NCI-H345 (cell line): ENCODE measurements at places on chromosomes 16 and 17.

- no peak for DNase-seq
Measured at GRCh38 chr17:33798308-33798707, 456.8 kb upstream of the CCL2 start.

GRCh38 chr16:58046936-58047335, 21.4 kb downstream of the MMP15 start:
- no peak for DNase-seq

- DNase-seq, result no peak
Measured at GRCh38 chr16:53129281-53130158, 74.7 kb downstream of the CHD9 start.

- no peak for DNase-seq
Measured at GRCh38 chr16:64864232-64864809, 257.5 kb downstream of the CDH11 start.

- DNase-seq, result no peak
Measured at GRCh38 chr17:14950216-14950615, 314.9 kb downstream of the PMP22 start.

- no peak for DNase-seq
Measured at GRCh38 chr16:22126037-22126558, 33.8 kb downstream of the VWA3A start.
